ENCODE measurements at places on chromosomes 13 and 19.

DNA sequence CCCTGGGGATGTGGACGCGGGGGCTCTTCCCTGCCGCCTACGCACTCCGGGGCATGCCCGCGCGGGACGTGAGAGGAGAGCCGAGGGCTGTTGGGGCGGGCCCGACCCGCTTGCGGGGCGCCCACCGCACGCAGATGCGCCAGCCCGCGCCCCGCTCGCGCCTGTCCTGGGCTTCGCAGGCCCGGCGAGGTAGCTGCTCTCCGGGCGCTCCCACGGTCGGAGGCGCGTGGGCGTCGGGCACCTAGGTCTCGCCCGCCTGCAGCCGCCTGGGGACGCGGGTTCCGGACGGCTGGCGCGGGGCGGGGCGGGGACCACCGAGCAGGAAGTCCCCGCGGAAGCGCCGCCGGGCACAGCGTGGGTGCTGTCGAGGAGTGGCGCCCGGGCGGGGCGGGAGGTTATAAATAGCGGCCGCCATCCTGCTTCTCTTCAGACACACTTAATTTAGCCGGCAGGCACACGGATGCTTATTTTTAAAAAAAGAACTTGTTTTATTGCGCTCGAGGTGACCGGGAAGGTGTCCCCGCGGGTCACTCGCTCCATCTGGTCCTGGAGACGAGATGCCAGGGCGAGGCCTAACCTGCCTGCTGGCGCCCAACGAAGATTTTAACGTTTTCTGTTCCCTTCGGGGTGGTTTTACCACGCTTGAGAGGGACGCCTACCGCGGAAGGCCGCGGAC lies 561 bp upstream of the GJA3 start:
- H3K4me1 ChIP-seq = peaks cover 2% of the 10 kb centered on the region
- no peaks in the 10 kb centered on the region for H3K36me3 ChIP-seq
- no peak for DNase-seq
- peak overlapping the region; percentile 28 for H3K4me3 ChIP-seq

- H3K4me1 ChIP-seq = no peaks in the 10 kb centered on the region
- H3K4me3 ChIP-seq = no peak overlapping the region
- no peak overlapping the region for H3K27ac ChIP-seq
- H3K36me3 ChIP-seq = no peaks in the 10 kb centered on the region
These were observed 96.3 kb downstream of the VWA8 start for GRCh38 chr13:41864658-41865057.

- no peaks in the 10 kb centered on the region for H3K4me1 ChIP-seq
- no peaks in the 10 kb centered on the region for H3K27me3 ChIP-seq
- no peak within 1 kb of the TSS for H3K27ac ChIP-seq
- DNase-seq = no peak
- H3K36me3 ChIP-seq = no peaks in the 10 kb centered on the region
- H3K4me3 ChIP-seq = no peak within 1 kb of the TSS
These were observed at the start of gene RASGRP4 for GRCh38 chr19:38425810-38426466. Gene RASGRP4, minus strand, starts transcription at chr19:38426219. Its CDS starts 128 bp downstream, at chr19:38426091.

GRCh38 chr13:67148161-67148571 lies 82.0 kb downstream of the PCDH9 start:
- H3K27ac ChIP-seq = peak overlapping the region; percentile 96
- no peaks in the 10 kb centered on the region for H3K36me3 ChIP-seq
- H3K4me3 ChIP-seq = no peak overlapping the region

DNA sequence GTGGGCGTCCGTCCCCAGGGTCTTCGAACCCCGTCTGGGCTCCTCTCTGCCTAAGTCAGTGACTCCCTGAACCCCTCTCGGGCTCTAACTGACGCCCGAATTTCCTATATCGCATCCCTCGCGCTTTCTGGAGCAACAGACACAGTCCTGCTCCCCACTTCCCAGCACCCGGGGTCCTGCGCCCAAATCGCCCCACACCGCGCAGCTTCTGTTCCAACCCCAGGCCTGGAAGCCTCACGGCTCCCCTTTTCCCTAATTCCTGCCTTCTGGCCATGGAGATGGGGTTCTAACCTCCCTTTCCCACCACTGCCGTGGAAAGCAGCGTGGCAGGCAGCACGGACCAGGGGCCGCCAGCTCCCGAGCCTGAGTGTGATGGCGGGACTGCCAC lies 1.6 kb upstream of the GRTP1 start:
- no peak overlapping the region for H3K27ac ChIP-seq
- H3K27me3 ChIP-seq = peaks cover 15% of the 10 kb centered on the region
- DNase-seq = no peak
- H3K4me1 ChIP-seq = no peaks in the 10 kb centered on the region
- no peak overlapping the region for H3K4me3 ChIP-seq
- no peaks in the 10 kb centered on the region for H3K36me3 ChIP-seq

DNA sequence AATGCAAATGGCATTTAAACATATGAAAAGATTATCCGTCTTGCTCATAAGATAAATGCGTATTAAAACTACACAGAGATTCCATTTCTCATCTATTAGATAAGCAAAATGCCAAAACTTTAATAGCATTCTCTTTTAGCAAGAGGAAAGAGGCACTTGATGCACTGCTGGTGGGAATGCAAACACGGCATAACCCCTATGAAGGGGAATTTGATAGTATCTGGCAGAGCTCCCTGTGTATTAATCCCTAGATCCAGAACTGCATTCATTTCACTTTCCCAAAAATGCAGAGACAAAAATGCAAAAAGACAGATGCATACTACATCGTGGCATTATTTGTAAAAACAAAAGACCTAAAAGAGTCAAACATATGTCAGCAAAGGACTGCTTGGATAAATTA lies 193.6 kb upstream of the STARD13 start:
- no peaks in the 10 kb centered on the region for H3K4me1 ChIP-seq
- no peaks in the 10 kb centered on the region for H3K36me3 ChIP-seq
- no peak overlapping the region for H3K4me3 ChIP-seq
- H3K27ac ChIP-seq = no peak overlapping the region
- no peaks in the 10 kb centered on the region for H3K27me3 ChIP-seq

DNA sequence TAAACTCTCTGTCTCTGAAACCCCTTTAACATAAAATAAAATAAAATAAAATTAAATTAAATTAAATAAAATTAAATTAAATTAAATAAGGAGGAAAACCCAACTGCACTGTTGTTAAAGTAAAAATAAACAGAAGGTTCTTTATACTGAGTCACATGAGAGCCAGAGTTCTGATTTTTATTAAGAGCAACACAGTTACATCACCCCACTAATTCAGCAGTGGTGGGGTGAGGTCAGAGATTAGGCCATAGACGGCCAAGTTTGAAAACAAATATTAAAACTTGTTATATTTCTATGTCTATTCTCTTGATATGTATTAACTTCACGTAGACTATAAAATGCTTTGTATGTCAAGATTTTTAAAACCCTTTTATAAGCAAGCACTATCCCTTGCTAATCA lies 59.5 kb downstream of the MYCBP2 start:
- H3K27ac ChIP-seq = no peak overlapping the region
- no peaks in the 10 kb centered on the region for H3K4me1 ChIP-seq
- H3K36me3 ChIP-seq = peaks cover 6% of the 10 kb centered on the region
- no peaks in the 10 kb centered on the region for H3K27me3 ChIP-seq
- DNase-seq = no peak

DNA sequence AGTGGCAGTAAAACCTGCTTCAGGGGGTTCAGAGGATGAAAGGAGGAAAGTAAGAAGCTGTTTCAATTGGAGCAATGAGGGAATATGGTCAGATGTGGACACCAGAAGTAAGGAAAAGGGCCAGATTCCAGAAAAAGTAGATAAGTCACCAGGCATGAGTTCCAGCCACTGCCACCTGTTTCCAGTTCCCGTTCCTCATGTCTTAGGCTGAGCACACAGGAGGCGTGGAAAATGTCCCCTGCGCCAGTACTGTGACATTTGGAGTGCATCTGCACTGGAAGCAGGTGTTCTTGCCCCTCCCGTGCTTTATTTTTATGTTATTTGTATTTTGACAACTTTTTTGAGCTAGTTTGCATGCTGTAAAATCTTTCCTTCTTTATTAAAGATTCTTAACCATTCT lies 25.3 kb downstream of the LMO7 start:
- H3K4me1 ChIP-seq = no peaks in the 10 kb centered on the region
- H3K36me3 ChIP-seq = no peaks in the 10 kb centered on the region
- no peaks in the 10 kb centered on the region for H3K27me3 ChIP-seq
- no peak overlapping the region for H3K27ac ChIP-seq
- no peak for DNase-seq

DNA sequence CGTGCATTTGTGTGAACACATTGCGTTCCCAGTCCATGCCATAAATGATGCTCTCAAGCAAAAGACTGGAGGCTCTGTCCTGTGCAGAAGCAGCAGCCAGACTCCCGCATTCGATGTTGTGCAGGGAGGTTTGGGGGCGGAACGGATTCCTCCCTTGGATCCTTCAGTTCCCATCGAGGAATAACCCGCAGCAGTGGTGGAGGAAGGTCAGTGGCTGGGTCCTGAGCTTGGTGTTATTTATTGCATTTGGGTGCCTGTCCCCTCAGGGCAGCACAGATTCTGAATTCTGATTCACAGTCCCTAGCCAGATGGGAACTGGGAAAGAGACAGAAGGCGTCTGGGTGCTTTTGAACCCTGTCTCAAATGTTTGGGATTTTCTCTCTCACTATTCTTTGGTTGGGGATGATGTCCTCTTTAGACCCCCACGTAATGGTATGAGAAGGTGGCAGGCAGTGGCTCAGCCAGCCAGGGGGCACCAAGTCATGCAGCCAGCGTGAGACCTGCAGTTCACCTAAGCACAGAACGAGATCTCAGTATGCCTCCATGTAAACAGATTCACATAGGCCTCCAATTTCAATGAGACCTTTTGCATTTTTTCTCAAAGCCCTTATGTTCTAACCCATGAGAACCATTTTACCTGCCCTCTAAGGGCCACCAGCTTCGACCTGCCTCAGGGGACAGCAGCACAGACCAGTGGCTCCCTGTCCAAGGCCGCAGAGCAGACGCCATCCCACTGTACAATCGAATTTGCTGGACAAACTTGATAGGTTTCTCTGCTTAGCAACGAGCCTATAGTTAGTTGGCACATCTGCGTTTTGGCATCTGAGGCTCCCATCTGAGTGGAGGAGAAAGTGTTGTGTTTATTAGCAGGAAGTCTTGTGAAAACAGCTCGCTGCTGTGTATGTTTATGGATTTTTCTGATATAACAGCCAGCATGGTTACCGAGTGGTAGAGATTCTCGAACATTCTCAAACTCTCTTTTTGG lies 17.8 kb downstream of the KCTD15 start:
- no peaks in the 10 kb centered on the region for H3K36me3 ChIP-seq
- no peaks in the 10 kb centered on the region for H3K27me3 ChIP-seq
- H3K27ac ChIP-seq = no peak overlapping the region
- DNase-seq = peak; percentile 84
- H3K4me1 ChIP-seq = peaks cover 9% of the 10 kb centered on the region

GRCh38 chr19:2462635-2463421 lies 6.1 kb upstream of the LMNB2 start:
- H3K4me1 ChIP-seq = peaks cover 8% of the 10 kb centered on the region
- H3K4me3 ChIP-seq = peak overlapping the region; percentile 47
- DNase-seq = peak; percentile 88
- peak overlapping the region; percentile 61 for H3K27ac ChIP-seq

DNA sequence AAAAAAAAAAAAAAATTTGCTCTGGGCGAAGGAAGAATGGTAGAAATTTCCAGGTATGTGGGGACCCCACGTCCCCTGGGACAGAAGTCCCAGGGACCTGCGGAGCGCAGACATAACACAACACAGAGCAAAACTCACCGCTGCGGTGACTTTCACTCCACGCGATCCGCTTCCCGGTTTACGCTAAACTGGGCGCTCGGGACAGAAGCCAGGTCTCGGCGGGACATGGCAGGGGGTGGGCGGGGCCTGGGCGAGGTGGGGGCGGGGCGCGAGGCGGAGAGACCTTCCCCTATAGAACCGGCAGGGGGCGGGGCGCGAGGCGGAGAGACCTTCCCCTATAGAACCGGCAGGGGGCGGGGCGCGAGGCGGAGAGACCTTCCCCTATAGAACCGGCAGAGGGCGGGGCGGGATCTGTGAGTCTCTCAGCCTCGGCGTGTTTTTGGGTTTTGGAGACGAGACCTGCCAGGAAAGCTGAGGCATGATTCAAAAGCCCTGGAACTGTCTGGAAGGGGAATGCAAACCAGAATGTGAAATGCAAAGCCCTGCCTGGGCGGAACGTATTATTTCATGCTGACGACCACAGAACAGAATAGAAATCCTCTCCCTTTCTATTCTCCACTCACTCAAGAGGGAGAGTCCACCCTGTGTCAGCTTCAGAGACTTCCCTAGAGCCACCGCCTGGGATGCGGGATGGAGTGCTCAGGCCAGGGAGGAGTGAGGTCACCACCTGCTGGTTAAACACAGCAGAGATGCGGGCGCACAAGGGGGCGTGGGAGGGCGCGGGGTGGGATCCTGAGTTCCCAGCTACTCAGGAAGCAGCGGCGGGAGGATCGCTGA lies 20.2 kb upstream of the ERVV-1 start:
- peak; percentile 76 for DNase-seq
- H3K27ac ChIP-seq = peak overlapping the region; percentile 81
- peaks cover 3% of the 10 kb centered on the region for H3K36me3 ChIP-seq
- H3K4me1 ChIP-seq = peaks cover 20% of the 10 kb centered on the region
- H3K27me3 ChIP-seq = no peaks in the 10 kb centered on the region
- peak overlapping the region; percentile 64 for H3K4me3 ChIP-seq

DNA sequence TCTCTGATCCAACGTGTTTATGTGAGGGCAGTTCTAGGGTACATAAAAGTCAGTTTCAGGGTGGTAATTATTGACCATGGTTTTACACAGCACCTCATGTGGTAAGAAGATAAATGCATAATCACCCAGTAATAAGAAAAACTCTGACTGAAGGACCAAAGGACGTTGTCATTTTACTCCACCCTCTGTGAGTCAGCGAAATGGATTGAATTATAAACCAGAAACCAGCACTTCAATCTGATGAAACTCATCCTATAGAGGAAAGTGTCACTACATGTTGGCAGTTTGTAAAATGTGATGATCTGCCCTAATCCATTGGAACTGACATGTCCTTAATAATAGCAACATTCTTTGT lies 406.8 kb downstream of the KLF5 start:
- H3K27ac ChIP-seq = no peak overlapping the region
- no peak for DNase-seq
- no peak overlapping the region for H3K4me3 ChIP-seq
- H3K27me3 ChIP-seq = no peaks in the 10 kb centered on the region
- no peaks in the 10 kb centered on the region for H3K4me1 ChIP-seq

- H3K27me3 ChIP-seq = no peaks in the 10 kb centered on the region
- H3K36me3 ChIP-seq = no peaks in the 10 kb centered on the region
- no peak for DNase-seq
- no peak overlapping the region for H3K4me3 ChIP-seq
- H3K27ac ChIP-seq = no peak overlapping the region
These were observed 180.4 kb downstream of the LIG4 start for GRCh38 chr13:108034909-108035410.

DNA sequence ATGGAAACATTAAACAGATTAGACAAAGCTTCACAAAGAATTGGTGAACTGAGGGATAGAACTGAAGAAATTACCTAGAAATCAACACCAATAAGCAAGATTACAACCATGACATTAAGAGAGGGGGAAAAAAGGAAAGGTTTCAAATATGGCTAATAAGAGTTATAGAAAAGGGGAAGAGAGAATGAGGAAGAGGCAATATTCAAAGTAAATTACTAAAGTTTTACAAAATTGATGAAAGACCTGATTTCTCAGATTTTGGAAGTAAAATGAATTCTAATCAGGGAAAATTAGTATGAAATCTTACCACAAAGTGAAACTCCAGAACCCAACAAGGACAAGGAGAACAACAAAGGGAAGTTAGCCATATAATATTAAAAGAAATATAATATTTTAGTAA lies 187.4 kb downstream of the NBEA start:
- DNase-seq = no peak
- H3K27me3 ChIP-seq = no peaks in the 10 kb centered on the region
- no peak overlapping the region for H3K27ac ChIP-seq
- H3K4me1 ChIP-seq = no peaks in the 10 kb centered on the region
